ENCODE measurements at places on chromosomes 11 and 22.

GRCh38 chr11:18384157-18384641 lies 10.2 kb upstream of the LDHA start:
- no peak for DNase-seq

DNA sequence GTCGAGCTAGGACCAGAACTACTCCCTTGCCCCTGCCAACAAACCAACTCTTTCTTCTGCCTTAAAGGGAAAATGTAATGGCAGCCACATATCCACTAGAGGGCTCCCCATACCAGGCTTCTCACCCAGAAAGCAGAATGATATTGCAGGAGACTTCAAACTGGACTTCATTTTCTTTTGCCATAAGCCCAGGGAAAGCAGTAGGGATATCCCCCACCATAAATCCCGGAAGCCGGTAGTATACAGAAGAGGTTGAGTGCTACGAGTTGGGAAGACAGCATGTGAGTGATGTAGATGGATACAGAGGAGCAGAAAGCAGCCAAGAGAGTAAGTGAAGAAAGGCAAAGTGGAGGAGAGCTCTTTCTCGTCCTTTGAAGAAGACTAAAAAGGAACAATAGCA lies 12.1 kb downstream of the PLAAT5 start:
- DNase-seq, result peak; percentile 50

DNA sequence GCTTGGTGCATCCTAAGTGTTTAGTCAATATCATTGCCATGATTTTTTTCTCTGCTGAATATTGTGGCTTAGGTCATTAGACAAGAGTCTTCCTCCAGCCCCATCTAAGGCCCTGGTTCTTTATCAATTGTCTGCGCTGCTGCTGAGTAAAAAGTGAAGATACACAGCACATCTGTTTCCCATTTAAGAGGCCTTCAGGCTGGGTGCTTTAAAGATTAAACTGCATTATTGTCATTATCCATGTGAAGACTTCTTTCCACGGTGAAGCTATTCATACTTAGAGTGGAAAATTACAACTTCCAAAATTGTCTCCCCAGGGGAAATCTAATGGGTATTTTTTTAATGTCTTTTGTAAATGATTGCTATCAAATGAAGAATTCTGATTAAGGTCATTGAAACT lies 719.8 kb upstream of the LRRC4C start:
- DNase-seq, result no peak

GRCh38 chr22:44019846-44020245 lies 4.3 kb upstream of the PARVB start:
- no peak for DNase-seq

GRCh38 chr22:38959590-38959989 lies 2.2 kb downstream of the APOBEC3A start:
- DNase-seq, result no peak

DNA sequence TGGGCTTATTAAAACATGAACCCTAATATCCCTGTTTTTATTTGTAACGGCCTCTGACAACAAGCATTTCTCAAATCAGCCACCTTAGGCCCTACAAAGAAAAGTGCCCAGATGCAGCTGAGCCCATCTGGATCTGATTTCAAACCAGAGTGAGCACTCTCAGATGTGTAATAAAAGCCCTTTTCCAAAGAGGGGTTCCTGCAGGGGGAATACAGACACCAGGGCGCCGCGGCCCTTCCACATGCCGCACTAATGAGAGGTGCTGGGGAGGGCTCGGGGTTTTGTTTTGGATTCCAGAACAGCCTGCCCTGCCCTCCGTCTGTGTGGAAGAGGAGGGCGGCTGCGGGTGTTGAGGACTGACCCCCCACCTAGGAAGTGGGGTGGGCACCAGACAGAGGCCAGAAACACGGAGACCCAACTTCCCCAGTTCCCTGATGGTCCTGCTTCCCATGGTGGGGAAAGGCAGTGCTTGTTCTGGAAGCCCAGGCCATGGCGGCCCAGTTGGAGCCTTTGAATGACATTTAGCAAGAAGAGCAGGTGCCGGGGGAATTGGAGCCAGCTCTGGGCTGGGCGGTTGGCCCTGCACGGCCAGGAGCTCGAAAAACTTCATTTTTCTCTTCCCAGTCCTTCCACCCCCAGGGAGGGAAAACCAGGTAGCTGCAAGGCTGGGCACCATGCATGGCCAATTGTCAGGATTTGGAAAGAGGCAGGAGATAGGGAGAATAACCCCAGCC lies 63.7 kb downstream of the MACROD1 start:
- DNase-seq, result no peak

DNA sequence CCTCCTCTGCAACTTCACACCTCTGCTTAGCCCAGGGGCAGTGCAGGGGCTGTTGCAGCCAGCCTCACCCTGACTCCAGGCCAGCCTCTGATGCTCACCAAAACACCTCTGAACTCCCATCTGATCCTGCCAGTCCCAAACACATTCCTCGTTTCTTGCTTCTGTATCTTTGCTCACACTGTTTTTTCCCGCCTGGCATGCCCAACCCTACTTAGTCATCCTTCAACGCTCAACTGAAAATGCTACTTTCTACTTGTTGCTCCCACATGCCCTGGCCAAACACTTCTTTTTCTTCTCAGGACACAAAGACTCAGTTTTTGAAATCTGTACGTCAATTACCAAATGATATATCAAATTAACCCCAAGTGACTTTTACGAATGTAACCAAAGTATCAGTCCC lies 140.8 kb upstream of the ZBED5 start:
- DNase-seq, result no peak

- DNase-seq, result no peak
Observed at GRCh38 chr11:13884158-13884799, 78.2 kb upstream of the SPON1 start.

GRCh38 chr11:42025121-42025803 lies 565.8 kb upstream of the LRRC4C start:
- no peak for DNase-seq

DNA sequence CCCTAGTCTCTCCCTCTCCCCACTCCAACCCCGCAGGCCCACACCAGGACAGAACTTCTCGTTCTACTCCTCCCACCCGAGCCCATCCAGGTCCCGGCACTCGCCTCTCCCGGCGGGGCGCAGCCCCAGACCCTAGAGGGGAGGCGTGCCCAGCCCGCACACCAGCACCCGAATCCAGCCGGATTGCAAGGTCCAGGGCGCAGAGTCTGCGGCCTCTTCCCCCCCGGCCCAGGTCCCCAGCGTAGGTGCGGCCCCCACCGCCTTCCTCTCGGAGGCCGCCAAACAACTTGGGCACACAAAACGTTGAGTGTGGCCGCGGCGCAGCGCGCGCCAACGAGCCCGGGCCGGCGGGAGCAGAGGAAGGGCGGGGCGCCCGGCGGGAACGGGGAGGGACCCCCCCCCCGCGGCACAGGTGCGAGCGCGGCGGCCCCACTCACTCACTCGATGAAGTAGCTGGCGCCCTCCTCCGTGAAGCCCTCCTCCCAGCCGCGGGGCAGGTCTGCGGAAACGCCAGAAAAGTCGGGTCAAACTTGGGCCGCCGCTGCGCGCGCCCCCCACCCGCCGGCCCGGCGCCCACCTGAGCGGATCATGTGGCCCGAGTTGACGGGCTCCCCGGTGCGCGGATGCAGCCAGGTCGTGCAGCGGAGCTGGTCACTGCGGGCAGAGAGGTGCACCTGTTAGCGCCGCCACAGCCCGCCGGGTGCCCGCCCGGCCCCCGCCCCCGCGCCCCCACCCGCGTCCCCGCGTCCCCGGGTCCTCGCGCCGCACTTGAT lies 480 bp downstream of the PLEKHA7 start:
- no peak for DNase-seq

- peak; percentile 12 for DNase-seq
Observed at GRCh38 chr11:37946155-37946766, 1348.2 kb upstream of the RAG2 start.

DNA sequence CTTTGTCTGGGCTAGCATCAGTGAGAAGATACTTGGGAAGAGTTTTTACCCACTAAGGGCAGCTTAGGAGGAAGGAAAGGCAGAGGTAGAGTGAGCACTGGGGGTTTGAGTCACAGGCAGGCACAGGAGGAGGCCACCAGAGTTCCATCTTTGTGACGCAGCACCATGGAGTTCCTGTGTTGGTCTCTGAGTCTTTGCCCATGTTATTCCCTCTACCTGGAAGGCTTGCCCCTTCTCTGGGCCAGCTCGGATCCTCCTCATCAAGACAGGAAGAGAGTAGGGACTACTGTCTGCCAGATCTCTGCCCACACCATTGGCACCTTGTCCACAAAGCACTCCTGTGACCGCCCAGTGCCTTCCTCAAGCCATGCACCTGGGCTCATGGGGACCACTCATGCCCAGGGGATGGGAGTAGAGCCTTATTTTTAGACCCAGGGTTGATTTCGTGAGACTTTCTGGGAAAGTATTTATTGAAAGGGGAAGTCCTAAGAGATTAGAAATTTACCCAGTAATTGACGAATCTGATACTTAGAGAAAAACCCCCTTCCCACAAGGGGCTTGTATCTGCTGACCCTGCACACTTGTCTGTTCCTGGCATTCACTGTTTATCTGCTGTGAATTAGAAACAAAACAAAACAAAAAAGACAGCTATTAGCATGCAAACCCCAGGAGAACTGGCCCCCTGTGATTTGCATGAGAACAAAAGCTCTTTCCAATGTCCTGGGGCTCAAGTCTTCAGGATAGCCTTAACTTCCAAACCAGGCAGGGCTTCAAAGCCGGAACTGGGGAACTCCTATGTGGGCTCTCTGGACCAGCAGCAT lies 35.9 kb upstream of the MYEOV start:
- no peak for DNase-seq

- DNase-seq, result no peak
Observed at GRCh38 chr11:65571940-65572339, 398 bp upstream of the FAM89B start.

- peak; percentile 79 for DNase-seq
Observed at GRCh38 chr11:8813658-8814057, 97.3 kb upstream of the AKIP1 start.

DNA sequence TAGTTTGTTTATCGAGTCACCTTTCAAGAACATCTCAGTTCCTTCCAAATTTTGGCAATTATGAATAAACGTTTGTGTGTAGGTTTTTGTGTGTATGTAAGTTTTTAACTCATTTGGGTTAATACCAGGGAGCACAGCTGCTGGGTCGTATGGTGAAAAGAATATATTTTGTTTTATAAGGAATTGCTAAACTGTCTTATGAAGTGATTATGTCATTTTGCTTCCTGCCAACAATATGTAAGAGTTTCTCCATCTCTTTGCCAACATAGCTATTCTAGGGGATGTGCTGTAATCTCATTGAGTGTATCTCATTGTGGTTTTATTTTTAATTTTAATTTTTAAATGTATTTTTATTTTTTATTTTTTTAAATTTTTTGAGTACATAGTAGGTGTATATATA lies 27.3 kb downstream of the BCL2L13 start:
- no peak for DNase-seq

DNA sequence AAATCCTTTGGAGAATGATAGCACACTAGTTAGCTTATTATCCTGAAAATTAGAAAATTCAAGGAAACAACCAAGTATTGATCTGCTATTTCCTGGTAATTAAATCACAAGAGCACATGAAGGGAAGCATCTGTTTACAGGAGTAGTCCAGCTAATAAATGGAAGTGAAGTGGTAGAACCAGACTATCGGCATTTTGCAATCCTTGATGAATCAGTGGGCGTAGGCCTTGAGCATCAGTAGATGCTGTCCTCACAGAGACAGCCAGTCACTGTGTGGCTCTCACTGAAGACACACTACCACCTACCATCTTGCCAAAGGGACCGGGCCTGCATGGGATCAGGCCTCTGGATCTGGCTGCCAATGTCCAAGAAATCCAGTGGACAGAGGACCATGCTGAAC lies 69.8 kb downstream of the FBLN1 start:
- no peak for DNase-seq

DNA sequence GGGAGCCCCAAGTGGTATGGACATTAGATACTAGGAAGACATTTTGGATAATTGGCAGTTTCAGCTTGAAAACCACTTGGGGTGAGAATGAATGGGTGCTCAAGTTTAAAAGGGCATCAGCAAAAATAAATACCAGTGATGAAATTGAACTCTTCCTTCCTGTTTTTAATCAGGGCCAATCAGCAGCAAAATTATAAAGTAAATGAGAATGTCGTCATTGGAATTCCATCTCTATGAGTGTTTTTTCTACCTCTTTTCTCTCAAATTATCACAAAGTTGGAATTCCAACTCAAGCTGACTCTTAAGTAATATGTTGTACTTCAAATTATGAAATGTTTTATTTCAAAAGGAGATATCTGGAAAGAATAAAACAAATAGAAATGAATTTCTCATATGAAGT lies 730.6 kb downstream of the METTL15 start:
- DNase-seq, result no peak

Measured in Panc1 (cell line).